ENCODE measurements at places on chromosomes 16 and 17.

DNA sequence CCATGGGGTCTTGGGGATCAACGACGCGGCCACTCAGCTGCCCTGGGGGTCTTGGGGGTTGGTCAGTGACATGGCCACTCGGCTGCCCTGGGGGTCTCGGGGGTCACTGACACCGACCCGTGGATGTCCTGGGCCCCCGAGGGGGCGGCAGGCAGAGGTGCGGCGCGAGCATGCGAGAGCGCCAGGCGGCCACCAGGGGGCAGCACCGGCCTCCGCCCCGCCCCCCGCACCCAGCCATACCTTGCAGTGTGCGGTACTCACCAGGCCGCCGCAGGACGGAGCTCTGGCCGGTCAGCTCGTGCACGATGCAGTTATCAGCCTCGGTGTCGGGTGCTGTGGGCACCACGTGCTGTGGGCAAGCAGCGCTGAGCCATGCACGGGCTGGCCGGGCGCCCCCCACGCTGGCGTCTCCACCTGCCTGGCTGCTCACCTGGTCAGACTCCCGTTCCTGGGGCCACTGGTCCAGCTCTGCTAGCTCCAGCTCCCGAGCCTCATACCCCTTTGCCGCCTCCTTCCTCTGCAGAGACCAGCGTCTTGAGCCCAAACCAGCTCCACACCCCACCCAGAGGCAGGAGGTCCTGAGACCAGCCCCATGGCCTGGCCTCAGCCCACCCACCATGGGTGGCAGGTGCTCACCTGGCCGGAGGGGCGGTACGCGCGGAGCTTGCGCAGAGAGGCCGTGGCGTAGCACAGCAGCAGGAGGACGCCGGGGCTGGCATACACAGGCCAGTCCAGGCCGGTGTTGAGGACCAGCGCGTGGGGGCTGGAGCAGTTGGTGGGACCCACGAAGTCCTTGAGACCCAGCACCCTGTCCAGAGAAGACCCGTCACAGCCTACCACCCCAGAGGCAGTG, 31.2 kb downstream of the CTU2 start:
- peaks cover 21% of the 10 kb centered on the region for H3K36me3 ChIP-seq
- no peak overlapping the region for H3K27ac ChIP-seq
- no peaks in the 10 kb centered on the region for H3K27me3 ChIP-seq

DNA sequence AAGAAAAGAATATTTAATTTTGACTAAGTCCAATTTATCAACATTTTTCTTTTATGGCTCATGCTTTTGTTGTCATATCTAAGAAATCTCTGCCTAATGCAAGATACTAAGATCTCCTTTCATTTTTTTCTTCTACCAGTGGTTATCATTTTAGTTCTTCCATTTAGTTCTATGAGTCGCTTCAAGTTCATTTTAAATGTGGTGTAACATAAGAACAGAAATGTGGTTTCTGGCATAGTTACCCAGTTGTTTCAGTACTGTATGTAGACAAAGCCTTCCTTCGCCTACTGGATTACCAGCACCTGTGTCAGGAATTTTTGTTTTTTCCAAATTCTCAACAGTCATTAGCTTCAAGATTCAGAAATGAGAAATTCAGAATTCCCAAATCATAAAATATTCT, 175.7 kb downstream of the PARN start:
- no peak overlapping the region for H3K4me3 ChIP-seq

DNA sequence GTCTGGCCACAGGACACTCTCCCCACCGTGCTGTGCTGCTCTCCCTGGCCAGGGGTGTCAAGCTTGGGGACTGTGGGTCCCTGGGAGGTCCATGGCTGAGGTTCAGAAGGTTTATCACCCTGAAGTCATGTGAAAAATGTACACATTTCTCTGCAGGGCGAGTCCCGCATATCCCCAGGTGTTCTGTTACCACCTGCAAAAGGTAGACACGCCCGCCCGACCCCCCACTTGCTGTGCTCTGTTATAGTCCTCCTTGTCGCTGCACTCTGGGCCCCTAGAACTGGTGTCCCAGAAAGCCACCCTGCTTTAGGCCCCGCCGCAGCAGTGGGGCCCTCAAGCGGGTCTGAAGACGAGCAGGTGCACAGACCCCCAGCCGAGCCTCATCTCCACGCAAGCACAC, 11.8 kb downstream of the JPT2 start:
- H3K27ac ChIP-seq = peak overlapping the region; percentile 54
- H3K27me3 ChIP-seq = no peaks in the 10 kb centered on the region
- peaks cover 51% of the 10 kb centered on the region for H3K36me3 ChIP-seq
- no peak for DNase-seq
- H3K4me3 ChIP-seq = no peak overlapping the region
- H3K4me1 ChIP-seq = no peaks in the 10 kb centered on the region

DNA sequence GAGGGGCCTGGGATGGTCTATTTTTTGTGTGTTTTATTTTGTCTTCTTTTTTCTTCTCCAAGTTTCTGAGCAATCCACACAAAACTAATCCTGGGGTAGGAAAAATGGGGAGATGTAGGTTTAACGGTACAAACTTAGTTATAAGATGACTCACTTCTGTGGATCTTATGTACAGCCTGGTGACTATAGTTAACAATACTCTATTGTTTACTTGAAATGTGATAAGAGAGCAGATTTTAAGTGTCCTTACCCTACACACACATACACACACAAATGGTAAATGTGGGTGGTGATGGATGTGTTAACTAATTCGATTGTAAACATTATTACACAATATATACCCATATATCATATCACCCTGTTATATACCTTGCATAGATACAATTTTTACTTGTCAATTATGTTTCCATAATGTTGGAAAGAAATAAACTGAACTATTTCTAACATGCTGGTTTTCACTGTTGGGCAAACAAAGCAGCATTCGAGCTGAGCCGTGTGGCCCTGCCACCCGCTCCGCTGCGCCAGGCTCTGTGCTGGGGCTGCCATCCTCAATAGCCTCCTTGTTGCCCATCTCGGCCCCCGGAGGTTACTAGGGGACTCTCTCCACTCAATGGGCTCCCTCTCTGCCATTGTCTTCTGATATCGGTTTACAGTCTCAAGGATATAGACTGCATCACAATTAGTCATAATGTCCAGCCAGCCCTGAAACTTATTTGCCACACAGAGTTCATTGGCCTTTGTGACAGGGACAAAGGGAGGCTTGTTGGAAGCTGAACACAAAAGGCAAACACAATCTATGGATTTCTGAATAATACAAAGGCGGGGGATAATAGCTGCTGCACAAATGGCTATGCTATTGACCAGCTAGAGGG, 380.3 kb upstream of the MAF start:
- H3K4me3 ChIP-seq = no peak overlapping the region
- no peaks in the 10 kb centered on the region for H3K27me3 ChIP-seq
- no peak overlapping the region for H3K27ac ChIP-seq
- H3K4me1 ChIP-seq = no peaks in the 10 kb centered on the region
- H3K36me3 ChIP-seq = no peaks in the 10 kb centered on the region

- DNase-seq = no peak
- no peak overlapping the region for H3K27ac ChIP-seq
- no peaks in the 10 kb centered on the region for H3K27me3 ChIP-seq
Measured at GRCh38 chr17:6596941-6597340, 40.6 kb upstream of the PITPNM3 start.

- no peak overlapping the region for H3K4me3 ChIP-seq
- no peaks in the 10 kb centered on the region for H3K27me3 ChIP-seq
- no peak for DNase-seq
- no peaks in the 10 kb centered on the region for H3K36me3 ChIP-seq
- H3K27ac ChIP-seq = no peak overlapping the region
Measured at GRCh38 chr16:15795615-15796014, 61.2 kb downstream of the MYH11 start.

DNA sequence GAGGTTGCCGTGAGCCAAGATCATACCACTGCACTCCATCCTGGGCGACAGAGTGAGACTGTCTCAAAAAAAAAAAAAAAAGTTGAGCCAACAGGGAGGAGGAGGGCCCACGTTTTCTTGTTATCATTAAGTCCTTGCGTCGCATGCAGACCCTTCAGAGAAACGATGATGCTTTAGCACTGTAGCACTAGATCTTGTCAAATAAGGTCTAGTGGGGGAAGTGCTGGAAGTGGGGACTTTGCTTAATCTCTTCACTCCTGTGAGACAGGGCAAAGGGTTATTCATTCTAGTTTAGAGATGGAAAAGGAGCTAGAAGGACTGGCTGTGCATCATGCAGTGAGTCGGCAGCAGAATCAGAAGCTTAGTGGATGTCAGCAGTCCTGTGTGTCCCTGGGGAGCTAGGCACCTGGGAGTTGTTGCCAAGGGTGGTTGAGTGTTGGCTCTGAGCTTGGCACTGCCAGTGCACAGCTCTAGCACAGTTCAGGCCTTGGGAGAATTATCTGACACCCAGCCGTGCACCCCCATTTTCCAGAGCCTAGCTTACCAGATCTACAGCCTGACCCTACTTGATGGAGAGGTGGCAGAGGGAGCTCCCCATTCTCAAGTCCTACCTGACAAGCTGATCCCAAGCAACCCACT, 33.4 kb upstream of the TBX2 start:
- H3K4me1 ChIP-seq = no peaks in the 10 kb centered on the region
- H3K36me3 ChIP-seq = no peaks in the 10 kb centered on the region
- H3K4me3 ChIP-seq = no peak overlapping the region
- no peak for DNase-seq
